ENCODE measurements at places on chromosomes 1 and 21.

DNA sequence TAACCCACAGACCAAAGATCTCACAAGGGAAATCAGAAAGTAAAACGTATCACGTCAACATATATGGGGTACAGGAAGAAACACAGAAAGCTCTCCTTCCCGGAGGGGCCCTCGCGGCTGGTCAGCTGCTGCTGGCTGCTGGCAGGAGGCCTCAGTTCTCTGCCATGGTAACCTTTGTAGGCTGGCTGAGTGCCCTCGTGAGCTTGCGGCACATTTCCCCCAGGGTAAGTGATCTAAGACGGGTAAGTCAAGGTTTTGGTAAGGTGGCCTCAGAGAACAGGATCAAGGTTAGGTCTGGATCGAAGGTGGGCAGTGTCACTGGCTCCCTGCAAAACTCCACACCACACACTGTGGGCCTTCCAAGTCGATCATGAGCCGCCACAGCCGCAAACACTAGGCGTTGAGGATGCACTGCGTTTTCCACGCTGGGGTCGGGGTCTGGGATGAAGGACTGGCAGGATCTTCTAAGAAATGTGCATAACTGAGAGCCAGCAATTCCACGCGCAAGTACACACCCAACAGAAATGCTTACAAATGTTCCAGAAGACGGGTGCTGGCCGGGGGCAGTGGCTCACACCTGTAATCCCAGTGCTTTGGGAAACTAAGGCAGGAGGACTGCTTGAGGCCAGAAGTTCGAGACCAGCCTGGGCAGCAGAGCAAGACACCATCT is 33.9 kb downstream of the WDR4 start:
- DNase-seq, result no peak

GRCh38 chr1:26556111-26556510 is 26.6 kb downstream of the RPS6KA1 start:
- DNase-seq, result no peak

DNA sequence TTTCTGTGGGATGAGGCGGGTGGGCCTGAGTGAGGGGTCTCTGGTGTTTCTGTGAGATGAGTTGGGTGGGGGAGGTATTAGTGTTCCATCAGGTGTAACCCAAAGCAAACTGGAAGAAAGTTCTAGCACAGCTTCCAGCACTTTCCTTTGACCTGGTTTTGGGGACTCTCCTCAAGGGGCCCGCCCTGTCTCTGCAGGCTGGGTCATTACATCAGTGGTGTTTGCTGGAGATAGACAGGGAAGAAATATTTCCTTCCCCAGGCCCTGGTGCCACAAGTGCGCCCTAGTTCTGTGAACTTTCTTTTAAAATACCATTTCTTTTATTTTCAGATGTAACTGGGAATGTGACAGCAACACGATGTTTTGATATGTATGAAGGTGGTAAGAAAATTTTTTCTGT is 16.5 kb upstream of the MX2 start:
- DNase-seq, result no peak

- DNase-seq, result no peak
Observed at GRCh38 chr1:176826265-176826664, 338.2 kb downstream of the ASTN1 start.

DNA sequence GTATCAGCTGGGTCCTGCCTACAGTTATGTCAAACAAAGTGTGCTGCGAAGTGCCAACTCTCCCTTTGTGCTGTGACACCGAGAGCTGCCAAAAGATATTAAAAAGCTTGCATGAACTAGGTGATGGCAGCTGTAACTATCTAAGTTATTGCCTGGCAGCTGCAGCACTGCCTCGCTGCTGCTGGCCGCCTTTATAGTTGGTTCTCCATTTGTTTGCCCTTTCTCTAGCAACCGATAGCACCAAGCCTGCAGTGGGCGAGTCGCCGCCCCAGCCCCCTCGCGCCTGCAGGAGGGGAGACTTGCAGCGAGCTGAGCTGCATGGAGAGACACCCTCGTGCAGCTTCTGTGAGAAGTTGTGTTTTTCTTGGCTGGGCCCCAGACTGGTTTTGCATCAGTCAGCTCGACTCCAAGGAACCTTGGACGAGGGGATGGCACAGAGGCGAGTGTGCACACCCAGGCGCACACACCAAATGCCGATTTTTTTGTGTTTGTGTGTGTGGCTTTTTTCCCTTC is 330.6 kb downstream of the RPS6KC1 start:
- DNase-seq, result no peak

DNA sequence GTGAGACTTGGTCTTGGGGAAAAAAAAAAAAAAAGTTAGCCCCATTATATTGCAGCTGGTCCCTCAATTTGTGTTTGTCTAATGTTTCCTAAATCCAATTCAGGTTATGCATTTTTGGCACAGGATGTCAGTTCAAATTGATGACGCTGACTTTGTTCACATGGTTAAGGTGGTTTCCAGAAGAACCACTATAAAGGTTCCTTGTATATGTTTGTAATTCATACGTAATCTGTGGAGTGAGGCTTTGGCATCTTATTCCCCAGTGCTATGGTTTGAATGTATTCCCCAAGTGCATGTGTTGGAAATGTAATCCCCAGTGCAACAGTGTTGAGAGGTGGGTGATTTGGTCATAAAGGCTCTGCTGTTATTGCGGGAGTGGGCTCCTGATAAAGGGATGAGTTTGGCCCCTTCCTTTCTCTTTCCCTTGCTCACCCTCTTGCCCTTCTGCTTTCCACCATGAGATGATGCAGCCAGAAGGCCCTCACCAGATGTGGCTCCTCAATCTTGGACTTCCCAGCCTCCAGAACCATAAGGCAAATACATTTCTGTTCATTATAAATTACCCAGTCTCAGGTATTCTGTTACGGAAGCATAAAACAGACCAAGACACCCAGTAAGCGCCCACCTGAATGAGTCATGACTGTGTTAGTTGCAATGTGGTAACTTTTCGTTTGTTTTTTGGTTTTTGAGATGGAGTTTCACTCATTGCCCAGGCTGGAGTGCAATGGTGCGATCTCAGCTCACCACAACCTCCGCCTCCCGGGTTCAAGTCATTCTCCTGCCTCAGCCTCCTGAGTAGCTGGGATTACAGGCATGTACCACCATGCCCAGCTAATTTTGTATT is 19.5 kb upstream of the HLCS start:
- DNase-seq, result no peak

GRCh38 chr1:9018333-9018732 is 7.9 kb downstream of the SLC2A7 start:
- DNase-seq, result no peak

GRCh38 chr1:33244809-33245186 is 11.5 kb upstream of the ZNF362 start:
- DNase-seq, result no peak

DNA sequence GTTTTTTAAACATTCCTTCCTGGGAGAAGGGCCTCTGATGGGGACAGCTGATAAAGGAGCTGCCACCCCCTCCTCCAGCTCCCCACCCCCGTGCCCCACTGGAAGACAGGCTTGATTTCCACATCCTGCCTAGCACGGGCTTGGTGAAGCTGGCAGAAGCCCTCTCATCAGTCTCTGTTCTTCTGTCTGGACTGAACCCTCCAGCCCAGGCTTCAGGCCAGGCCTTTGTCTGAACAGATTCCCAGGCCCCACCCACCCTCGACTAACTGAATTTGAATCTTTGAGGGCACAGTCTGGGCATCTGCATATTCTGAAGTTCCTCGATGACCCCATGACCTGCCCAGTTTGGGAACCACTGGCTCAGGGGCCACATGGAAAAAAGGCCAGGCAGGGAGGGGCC is 75.3 kb downstream of the CD58 start:
- no peak for DNase-seq

GRCh38 chr1:209808059-209808581 is 2.2 kb upstream of the IRF6 start:
- DNase-seq, result no peak

DNA sequence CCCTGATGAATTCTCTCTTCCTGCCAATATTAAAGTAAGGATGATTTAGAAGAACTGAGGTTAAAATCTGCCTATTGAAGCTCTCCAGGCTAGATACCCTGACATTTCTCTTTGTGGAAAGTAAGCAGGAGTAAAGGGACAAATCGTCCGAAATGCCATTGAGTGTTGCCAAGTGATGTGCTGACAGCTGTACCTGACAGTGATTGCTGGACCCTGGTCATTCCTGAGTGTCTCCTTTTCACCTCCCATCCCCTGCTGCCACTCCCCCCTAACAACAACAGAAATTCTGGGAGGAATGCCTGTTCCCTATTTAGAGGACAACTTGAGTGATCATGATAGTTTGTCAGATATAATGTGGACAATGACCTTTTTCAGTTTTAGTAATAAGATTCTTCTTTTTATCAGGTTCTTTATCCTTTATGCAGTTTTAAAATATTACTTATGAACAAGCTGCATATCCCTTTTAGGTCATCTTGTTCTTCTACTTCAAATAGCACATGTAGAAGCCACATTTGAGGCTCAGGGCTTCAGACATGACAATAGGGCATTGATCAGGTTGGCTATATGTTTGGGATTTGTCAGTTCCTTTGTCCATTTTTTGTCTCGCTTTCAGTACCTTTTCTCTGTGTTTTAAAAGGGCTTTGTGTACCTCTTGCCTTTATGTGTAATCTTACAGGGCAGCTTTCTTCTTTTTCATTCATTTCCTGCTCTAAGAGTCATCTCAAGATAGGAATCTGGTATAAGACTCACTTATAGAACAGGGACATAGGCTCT is 56.0 kb downstream of the ITSN1 start:
- no peak for DNase-seq
